ENCODE measurements at places on chromosomes 11 and 22.

- DNase-seq = no peak
These were observed 116.4 kb downstream of the APOL5 start for GRCh38 chr22:35834061-35834460.

DNA sequence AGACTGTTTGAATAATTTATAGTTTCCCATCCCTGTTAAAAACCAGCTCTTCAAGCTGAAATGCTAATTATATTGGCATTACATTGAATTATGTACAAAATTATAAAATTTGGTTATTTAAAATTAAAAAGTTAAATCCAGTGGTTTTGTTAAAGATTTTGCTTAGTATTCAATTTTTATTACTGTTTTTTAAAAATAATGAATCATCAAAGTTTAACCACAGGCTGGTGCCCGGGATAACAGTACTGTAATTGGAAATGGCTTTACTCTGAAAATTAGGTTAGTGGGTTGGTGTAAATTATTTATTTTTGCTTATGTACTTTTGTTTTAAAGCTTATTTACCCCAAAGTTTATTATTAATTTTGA, 45.4 kb upstream of the WEE1 start:
- DNase-seq = no peak

GRCh38 chr11:85663080-85663752, 1.7 kb downstream of the CREBZF start:
- no peak for DNase-seq

DNA sequence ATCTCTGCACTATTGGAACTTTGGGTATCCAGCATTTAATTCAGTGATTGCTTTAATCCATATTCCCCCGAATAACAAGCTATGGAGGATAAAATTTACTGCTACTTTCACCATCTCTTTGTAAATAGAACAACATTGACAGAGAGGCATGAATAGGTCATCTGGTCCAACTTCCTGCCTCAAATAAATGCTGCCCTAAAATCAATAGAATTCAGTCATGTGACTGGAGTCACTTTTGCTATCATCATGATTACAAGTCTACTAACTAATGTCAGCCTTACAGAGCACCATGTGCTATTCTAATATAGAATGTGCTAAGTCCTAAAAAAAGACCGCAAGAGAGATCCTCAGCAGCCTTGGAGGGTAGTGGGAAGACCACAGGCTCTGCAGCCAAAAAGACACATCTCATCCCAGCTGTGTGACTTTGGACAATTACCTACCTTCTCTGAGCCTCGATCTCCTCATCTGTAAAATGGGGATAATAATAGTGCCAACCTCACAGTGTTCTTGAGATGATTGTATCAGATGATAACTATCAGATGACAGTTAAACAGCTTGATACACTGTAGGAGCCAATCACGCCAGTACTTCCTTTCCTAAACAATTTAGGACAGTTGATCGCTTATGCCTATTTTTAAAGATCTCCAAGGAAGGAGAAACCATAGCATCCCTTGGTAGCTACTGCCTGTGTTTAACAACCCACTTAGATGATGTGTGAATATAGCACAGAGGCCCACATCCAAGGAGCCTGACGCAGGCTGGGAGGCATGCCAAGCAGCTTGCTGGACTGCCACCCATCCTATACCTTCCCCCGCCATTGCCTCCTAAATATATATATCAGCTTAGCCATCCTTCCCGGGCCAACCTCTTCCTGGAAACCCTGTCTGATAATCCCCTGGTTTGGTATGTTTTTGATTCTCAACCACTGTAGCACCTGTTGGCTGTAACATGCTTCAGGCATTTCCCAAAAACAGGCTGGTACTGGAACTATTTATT, 77.3 kb upstream of the PHF21A start:
- no peak for DNase-seq

GRCh38 chr11:17986007-17986710, 26.7 kb downstream of the SERGEF start:
- DNase-seq = no peak

DNA sequence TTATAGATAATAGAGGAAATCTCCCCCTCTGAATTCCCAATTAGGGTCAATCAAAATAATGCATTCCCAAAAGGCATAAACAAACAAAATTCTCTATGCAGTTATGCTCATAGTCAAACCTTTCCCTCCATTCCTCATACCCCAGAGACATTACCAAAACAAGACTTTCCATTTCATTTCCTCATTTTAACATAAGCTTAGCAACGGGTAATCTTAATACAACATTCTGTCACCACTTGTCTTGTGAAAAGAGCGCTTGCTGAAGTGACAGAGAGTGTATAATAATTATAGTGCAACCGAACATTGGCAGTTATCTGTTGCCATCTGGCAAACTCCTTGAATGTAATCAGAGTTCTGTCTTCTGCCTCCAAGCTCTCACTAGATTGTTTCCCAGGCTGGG, 1.2 kb upstream of the SLN start:
- DNase-seq = no peak

- DNase-seq = no peak
These were observed 21.0 kb downstream of the WEE1 start for GRCh38 chr11:9594267-9595046.

DNA sequence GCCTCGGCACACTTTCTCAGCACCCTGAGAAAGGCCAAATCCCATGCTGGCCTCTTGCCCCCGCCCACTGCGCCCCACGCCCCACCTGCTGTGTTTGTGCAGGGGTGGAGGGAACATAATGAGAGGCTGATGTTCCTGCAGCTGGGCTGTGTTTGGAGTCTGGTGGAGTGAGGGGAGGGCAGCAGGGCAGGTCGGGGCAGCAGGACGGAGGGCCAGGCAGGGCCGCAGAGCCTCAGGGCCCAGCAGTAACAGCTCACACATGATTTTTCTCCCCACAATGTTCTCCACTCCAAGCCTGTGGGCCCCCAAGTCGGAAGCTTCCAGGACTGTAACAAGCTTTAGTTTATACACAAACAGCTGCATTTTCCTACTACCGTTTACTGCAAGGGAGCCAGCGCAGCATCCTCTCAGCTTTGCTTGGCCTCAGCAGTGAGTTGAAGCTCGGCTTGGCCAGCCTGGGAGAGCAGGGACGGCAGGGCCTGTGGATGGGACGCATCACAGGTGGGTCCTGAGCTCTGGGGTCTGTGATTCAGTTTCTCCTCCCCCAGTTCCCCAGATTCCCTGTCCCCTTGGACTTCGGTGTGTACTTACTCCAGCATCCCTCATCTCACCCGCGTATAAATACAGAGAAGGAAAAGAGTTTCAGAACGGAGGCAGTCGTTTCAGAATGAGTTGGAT, 51.0 kb downstream of the RPUSD4 start:
- no peak for DNase-seq

GRCh38 chr11:44632466-44633123, 67.1 kb downstream of the CD82 start:
- no peak for DNase-seq

DNA sequence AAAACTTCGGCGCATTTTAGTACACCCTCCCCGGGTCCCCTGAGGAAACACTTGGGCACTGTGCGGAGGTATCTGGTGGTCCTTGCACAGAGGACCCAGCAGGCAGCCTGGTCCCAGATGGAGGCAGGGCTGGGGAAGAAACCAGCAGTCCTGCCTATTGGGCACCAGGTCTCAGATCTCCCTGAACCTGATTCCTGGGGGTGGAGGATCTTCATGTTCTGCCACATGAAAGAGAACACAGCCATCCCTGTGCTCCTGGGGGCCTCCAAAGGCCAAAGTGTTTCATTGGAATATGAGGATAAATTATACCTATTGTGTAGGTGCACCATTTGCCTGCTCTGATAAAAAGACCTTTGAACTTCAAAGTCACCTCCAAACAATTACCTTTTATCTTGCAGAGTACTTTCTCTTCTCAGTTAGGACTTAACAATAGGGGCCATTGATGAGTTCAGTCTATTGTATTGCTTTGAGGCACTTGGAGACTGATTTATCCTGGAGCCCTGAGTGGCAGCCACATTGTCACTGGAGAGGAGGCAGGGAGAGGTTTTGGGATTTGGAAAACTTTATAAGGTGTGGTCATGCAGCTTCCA, 1.8 kb downstream of the RCN1 start:
- DNase-seq = no peak

- DNase-seq = no peak
These were observed 30.6 kb upstream of the TSKU start for GRCh38 chr11:76752321-76753143.

DNA sequence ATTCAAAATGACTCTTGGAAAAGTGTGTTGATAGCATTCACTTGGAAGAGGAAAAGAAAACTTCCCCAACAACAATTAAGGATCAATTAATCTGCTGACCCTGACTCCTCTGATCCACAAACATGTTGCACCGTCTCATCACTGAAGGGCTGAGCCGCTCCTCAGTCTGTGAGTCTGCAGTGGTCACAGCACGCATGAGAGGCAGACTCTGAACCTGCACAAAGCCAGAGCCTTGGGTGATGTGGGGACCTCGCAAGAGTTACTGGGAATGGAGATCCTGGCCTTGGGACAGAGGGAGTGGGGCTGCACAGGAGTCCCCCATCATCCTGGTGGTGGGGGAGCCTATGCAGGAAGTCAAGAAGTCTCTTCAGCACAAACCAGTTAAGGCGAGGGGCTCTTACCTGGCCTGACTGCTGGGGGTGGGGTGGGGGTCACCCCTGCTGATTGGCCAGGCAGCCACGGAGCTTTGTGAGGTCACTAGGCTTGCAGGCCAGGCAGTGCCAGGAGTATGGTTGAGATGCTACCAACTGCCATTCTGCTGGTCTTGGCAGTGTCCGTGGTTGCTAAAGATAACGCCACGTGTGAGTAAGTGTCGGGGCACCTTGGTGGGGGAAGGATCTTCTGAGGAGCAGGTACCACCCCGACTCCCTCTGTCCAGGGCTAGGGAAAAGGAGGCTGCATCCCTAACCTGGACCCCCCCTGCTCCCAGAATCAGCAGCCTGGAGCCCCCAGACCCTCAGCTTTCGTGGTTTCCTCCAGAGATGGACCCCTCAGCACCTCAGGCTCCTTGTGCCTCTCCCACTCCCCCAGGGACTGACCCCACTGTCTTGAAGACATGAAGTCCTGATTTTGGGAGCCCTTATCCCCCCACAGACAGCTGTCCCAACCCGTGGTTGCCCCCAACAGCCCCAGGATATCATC, at the start of gene ACR:
Gene ACR, plus strand, starts transcription at position 477 of the 921 bp plus-strand sequence. Its CDS starts 32 bp downstream, at position 509.
- no peak for DNase-seq

- DNase-seq = no peak
These were observed 78.3 kb downstream of the ZNF280B start for GRCh38 chr22:22430111-22430820.

- DNase-seq = no peak
These were observed 6.0 kb upstream of the TMEM123 start for GRCh38 chr11:102458548-102458947.

DNA sequence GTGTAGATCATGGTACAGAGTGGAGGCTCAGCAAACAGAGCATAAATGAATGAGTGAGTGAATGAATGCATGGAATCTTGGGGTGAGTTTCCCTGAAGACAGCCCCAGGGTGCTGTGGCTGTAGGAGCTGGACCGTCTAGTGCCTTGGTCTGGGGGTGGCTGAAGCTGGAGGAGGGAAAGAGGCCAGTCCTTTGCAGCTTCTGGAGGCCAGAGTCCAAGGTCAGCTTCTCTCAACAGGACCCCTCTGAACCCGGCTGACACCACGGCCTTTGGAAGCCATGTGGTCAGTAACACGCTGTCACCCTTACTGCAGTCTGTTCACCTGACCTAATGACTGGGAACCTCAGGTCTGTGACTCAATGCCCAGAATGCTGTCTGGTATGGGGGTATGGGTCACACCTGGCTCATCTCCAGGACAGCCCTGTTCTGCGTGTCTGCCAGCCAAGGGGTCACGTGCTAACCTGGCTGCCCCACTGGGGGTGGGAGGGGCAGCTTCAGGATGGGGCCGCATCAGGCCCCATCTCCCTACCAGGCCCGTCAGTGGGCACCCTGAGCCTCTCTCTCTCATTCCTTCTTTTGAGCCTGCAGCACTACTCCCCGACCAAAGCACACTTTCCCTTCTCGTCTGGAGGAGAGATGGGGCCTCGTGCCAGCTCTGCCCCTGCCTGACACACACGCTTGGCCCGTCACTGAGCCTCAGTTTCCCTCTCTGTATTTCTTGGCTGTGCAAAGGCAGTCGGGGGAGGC, 24.1 kb upstream of the CHKA start:
- DNase-seq = no peak

- no peak for DNase-seq
These were observed 5.7 kb upstream of the C1QTNF6 start for GRCh38 chr22:37193629-37194191.

GRCh38 chr11:45949992-45950407, 27.5 kb downstream of the LARGE2 start:
- no peak for DNase-seq

- DNase-seq = no peak
These were observed 8.6 kb upstream of the TRIM29 start for GRCh38 chr11:120146413-120147093.

GRCh38 chr11:46330154-46330553, 17.1 kb upstream of the DGKZ start:
- no peak for DNase-seq

GRCh38 chr11:126696982-126697381, 303.6 kb downstream of the KIRREL3 start:
- DNase-seq = no peak

DNA sequence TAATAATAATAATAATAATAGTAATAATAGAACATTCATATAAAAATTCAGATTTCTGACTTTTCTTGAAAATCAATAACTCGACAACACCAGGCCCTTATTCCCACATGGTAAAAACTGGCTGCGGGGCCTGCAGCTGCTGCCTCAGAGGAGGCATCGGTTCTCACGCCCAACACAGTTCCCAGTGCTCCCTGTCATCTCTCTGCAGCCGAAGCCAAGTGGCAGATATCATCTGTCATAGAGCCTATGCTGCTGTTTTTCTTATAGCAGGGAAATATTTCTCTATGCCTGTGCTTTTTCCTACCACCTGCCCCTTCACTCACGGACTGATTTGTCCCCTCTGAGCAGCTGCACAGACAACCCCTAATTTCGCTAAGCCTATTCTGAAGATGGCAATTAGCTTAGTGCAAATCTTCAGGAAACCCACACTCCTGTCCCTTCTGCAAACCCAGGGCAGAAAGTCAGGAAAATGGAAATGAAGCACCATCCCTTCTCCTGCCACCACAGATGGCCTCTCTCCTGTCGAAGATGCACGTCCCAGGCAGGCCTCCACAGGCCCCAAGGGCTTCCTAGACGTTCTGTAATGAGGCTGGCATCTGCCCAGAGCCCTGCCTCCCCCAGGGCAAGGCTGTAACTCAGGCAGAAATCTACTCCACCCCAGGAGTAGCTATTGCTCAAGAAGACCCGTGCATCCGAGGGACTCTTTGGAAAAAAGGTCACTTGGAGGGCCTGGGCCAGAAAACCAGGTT, 66.7 kb downstream of the SYN3 start:
- DNase-seq = no peak

- no peak for DNase-seq
These were observed 245.9 kb downstream of the MIAT start for GRCh38 chr22:26903030-26903856.

DNA sequence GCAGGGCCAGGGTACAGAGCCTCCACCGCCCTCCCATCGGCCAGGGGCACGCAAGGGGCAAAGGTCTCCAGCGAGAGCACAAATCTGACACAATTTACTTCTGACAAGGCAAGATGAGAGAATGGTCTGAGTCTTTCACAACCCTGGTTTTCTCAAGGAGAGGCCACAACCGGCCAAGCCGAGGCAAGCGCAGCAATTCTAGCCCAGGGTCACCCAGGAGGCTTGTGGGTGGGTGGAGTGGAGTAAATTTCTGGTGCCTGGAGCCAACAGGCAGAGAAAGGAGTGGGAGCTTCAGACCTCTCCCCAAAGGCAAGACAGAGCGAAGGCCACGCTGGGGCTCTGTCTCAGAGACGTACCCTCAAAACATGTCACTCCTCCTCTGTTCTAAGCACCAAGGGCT, 9.3 kb downstream of the LARGE2 start:
- DNase-seq = no peak

Measured in activated CD4-positive, alpha-beta T cell treated with anti-CD3 and anti-CD28 coated beads for 1 hour (primary cell).